Adrenal gland (tissue), 19 donors: ENCODE measurements at places on chromosomes 1 and 21. TPM values are rescaled to one million over a fixed set of nuclear protein-coding genes. Genes with fewer than 3 reads are reported as not detected.

The RIPPLY3 gene
- total RNA-seq, result 0.38 TPM

The SLC35F3 gene
- 0.36 TPM for total RNA-seq

The AADACL3 gene
- total RNA-seq, result not detected

The HSD3B1 gene
- total RNA-seq, result not detected

The CYP4A11 gene
- total RNA-seq, result not detected

The ZNF678 gene
- total RNA-seq, result 5.5 TPM

The HSD3B2 gene
- 5,619 TPM for total RNA-seq

The SAMD13 gene
- total RNA-seq, result 2.3 TPM

The TNFRSF1B gene
- 49.9 TPM for total RNA-seq

The GBP1 gene
- 6.1 TPM for total RNA-seq

The ATP6V0B gene
- total RNA-seq, result 318 TPM

The FNBP1L gene
- 19.7 TPM for total RNA-seq

The USH2A gene
- not detected for total RNA-seq

The CHIA gene
- not detected for total RNA-seq

The RXRG gene
- 0.36 TPM for total RNA-seq

The CLDN17 gene
- not detected for total RNA-seq

The ASCL5 gene
- not detected for total RNA-seq

The FAM43B gene
- total RNA-seq, result 16.2 TPM

The KLHDC9 gene
- 6.4 TPM for total RNA-seq

The GPR37L1 gene
- total RNA-seq, result 0.14 TPM

The LHX8 gene
- total RNA-seq, result not detected

The TRIM62 gene
- total RNA-seq, result 8.1 TPM

The ALX3 gene
- total RNA-seq, result not detected

The DPT gene
- 6.3 TPM for total RNA-seq

The DHX9 gene
- 147 TPM for total RNA-seq

The INSRR gene
- 0.41 TPM for total RNA-seq

The GUCA2B gene
- total RNA-seq, result not detected

The C4BPA gene
- 23.4 TPM for total RNA-seq

The OR2M3 gene
- not detected for total RNA-seq

The OR2L2 gene
- 0.39 TPM for total RNA-seq

The DUSP23 gene
- total RNA-seq, result 121 TPM

The LELP1 gene
- total RNA-seq, result not detected

The PADI3 gene
- not detected for total RNA-seq

The PDC gene
- total RNA-seq, result not detected

The NT5C1A gene
- total RNA-seq, result 2.3 TPM

The FOXO6 gene
- 2.0 TPM for total RNA-seq

The C1orf105 gene
- total RNA-seq, result not detected

The ADAMTS5 gene
- 1.6 TPM for total RNA-seq

The ZSCAN20 gene
- 3.6 TPM for total RNA-seq

The PBX1 gene
- 294 TPM for total RNA-seq

The OR2L5 gene
- total RNA-seq, result 0.22 TPM

The SPRR2G gene
- not detected for total RNA-seq
